Peyer's patch (tissue), 4 donors: ENCODE measurements at places on chromosomes 3 and 15. TPM values are rescaled to one million over a fixed set of nuclear protein-coding genes. Genes with fewer than 3 reads are reported as not detected.

The CAMK1 gene
- total RNA-seq, result 5.6 TPM

The GXYLT2 gene
- 1.1 TPM for total RNA-seq

The NISCH gene
- 150 TPM for total RNA-seq

DNA sequence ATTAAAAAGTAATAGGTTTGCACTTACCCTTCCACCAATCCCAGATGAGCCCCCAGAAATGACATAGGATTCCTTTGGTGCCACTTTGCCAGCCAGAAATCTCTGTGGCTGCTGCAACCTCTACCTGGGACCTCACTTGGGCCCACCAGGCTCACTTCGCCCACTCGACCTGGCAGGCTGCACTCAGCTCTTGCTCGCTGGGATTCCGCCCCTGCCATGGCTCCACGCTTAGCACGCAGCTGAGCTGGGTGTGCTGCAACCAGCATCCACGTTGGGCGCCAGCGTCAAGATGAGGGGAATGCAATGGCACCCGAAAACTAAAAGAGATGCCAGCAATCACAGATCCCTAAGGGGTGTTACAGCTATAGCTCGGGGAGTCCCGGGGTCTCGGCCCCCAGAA, 761.0 kb downstream of the NAALADL2 start:
- H3K4me3 ChIP-seq, result no peak overlapping the region
- H3K4me1 ChIP-seq, result no peaks in the 10 kb centered on the region
- no peaks in the 10 kb centered on the region for H3K36me3 ChIP-seq
- H3K27me3 ChIP-seq, result no peaks in the 10 kb centered on the region
- DNase-seq, result no peak
- H3K27ac ChIP-seq, result no peak overlapping the region

- H3K4me3 ChIP-seq, result no peak overlapping the region
- no peak for DNase-seq
- H3K36me3 ChIP-seq, result no peaks in the 10 kb centered on the region
- H3K27ac ChIP-seq, result no peak overlapping the region
Observed at GRCh38 chr15:81084716-81085115, 49.4 kb upstream of the CFAP161 start.

GRCh38 chr15:87610366-87610765, 646.2 kb downstream of the NTRK3 start:
- no peaks in the 10 kb centered on the region for H3K4me1 ChIP-seq
- no peak overlapping the region for H3K4me3 ChIP-seq
- DNase-seq, result no peak
- peak overlapping the region; percentile 37 for H3K27ac ChIP-seq

DNA sequence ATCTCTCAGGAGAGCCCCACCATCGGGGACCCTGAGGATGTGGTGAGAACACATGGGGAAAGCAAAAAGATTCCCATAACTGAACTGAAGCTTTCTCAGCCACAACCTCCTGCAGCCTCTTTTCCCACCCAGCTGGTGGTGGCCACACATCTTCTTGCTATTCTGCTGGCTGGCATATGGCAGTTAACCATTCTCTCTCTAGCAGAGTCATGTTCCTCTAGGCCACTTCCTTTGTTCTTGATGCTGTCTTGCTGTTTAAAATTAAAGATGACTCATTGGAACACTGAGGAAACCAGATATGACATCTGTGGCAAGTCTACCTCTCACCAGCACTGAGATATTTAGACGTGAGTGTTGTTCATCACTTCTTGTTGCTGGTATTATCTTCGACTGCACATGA, 180.3 kb upstream of the ROBO2 start:
- no peak overlapping the region for H3K4me3 ChIP-seq
- H3K27me3 ChIP-seq, result no peaks in the 10 kb centered on the region
- no peak for DNase-seq
- no peak overlapping the region for H3K27ac ChIP-seq
- no peaks in the 10 kb centered on the region for H3K4me1 ChIP-seq

DNA sequence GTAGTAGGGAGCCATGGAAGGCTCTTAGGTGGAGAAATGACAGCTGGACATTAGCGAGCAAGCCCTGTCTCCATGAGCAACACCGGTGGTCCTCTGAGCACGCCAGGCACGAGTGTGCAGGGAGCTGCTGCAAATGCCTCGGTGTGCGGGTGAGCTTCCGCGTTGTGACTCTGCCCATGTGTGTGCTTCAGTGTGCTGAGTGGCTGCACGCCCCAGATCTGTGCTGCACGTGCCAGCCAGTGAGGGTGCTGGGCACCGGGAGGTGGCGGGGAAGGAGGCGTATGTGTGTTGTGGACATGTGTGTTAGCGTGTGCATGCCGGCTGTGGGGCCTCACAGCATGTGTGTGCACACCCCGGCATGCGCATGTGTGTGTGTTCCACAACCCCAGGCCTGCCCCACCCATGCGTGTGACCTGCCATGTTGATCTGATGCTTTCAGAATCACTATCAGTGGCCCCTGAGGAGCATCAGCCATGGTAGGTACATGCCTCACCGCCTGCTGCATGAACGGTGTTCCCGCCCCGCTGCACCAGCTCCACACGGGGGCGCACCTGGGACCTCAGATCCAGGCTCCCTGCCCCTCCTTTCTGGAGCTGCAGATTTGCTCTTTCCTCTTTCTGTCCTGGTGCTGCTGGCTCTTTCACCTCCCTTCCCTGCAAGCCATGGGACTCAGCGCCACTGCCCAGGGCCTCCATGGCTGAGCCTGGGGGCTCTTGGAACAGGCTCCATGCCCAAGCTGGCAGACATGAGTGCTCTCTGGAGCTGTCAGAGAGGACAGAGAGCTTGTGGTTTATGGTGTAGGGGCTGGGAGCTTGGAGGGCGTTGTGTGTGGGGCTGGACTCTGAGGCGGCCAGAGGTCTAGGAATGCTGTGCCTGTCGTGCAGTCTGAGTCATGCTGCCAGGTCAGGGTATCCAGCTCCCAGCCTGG, 169.4 kb downstream of the TBC1D2B start:
- H3K27me3 ChIP-seq, result no peaks in the 10 kb centered on the region
- no peak overlapping the region for H3K27ac ChIP-seq
- peak; percentile 52 for DNase-seq
- H3K4me1 ChIP-seq, result no peaks in the 10 kb centered on the region
